Stimulated activated naive CD4-positive, alpha-beta T cell treated with Interleukin-2 at 50 U/mL for 16 hours (primary cell): ENCODE measurements at places on chromosomes 7 and 10.
A peak's percentile ranks its signal among the peaks of the same experiment; 100 is the strongest.

GRCh38 chr7:3063016-3063753 is 19.5 kb upstream of the CARD11 start:
- peak; percentile 86 for DNase-seq

GRCh38 chr10:33919244-33919643 is 584.8 kb upstream of the NRP1 start:
- DNase-seq, result no peak

GRCh38 chr10:104216631-104217030 is 15.5 kb downstream of the CFAP43 start:
- no peak for DNase-seq

GRCh38 chr7:69962186-69963065 is 364.2 kb downstream of the AUTS2 start:
- DNase-seq, result no peak

GRCh38 chr10:8365935-8366911 is 311.7 kb downstream of the GATA3 start:
- DNase-seq, result peak; percentile 59

DNA sequence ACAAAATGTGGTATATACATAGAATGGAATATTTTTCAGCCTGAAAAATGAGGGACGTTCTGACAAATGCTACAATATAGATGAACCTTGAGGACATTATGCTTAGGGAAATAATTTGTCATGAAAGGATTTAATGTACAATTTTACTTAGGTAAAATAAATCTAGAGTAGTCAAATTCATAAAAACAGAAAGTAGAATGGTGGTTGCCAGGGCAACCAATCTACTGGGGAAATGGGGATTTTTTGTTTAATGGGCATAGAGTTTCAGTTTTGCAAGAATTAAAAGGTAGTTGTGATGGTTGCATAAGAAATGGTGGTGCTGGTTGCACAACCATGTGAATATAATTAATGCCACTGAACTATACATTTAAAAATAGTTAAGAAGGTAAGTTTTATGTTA is 296.0 kb upstream of the SP4 start:
- DNase-seq, result no peak

GRCh38 chr10:114458955-114459354 is 54.7 kb upstream of the AFAP1L2 start:
- DNase-seq, result no peak

DNA sequence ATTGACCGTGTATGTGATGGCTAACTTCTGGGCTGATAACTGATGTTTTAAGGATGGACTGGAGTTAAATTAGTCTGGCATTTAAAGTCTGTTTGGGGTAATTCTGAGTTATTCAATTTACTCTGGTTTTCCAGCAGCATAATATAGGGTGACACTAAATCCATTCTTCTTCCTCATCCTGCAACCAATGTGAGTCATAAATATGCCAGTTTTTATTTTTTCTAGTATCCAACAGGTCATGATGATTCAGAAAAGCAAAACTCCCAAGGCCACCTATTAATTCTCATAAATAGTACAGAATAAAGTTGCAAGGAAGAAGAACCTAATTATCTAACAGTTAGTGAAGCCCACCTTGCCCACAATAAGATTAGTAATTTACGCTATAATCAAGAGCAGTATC is 7.5 kb upstream of the EPHB6 start:
- no peak for DNase-seq

DNA sequence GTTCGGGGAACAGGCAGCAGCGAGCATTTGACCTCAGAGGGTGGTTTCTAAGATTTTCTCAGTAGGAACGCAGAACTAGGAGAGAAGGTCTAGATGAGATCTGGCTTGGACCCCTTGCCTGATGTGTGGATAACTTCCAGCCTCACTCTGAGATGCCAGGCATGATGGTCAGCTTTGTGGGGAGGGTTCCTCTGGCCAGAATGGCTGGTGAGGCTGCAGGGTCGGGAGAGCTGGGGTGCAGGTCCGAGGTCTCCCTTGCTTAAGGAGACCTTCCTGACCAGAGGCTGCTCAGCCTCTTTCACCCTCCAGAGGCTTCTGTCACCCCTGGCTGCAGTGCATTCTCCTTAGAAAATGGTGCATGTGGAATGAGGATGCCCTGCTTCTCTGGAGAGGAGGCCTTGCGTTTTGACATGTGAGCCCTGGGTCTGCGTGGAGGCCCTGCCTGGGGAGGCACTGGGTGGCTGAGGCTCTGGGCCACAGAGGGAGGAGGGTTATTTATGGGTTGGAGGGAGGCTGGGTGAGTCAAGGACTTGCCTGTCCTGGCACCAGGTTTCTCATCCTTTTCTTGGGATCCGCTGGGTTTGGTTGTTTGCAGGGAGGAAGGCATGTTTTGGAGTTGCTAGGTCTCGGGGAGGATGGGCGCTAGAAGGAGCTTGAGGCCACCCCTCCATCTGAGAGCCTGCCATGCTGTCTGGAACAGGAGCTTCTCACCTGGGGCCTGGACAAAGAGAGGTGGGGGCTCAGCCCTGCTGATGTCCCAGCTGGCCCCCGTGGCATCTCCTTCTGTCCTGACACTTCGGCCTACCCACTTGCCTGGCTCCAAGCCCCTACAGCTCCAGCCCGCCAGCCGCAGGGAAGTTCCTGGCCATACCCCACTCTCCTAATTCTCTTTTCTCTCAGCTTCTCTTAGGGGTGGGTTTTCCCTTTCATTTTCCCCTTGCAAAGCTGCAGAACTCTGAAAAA is 3.9 kb downstream of the FAM241B start:
- no peak for DNase-seq

DNA sequence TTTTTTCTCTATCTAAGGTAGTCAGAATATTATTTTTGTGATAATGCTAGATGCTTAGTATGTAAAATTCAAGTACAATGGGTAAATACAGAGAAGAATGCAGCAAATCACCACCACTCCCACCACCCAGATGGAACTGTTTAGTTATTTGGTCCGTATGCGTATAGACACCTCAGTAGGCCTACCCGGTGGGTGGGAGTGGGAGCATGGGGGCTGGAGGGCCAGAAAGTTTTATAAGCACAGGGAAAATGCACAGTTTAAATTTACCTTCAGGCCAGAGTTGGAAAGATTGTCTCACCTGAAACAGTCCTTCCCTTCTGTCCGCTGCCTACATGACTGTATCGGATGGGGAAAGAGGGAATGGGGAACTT is 15.5 kb downstream of the CHST3 start:
- no peak for DNase-seq

DNA sequence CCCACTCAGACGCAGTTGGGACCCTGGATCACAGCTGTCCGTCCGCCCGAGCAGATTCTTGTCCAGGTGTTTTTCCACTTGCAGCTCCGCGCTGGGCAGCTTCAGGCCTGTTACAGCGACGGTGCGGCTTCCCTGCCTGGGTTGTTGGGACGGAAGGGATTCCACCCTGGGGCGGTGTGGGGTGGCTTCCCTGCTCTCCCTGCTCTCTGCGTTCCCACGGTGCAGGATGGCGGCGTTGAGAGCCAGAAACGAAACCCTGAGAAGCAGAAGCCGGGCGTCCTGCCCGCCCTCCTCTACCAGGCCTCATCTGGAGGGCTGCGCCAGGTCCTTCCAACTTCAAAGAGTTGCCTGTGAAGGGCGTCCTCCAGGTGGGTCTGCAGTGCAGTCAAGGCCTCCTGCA is 194.4 kb downstream of the ADARB2 start:
- no peak for DNase-seq

DNA sequence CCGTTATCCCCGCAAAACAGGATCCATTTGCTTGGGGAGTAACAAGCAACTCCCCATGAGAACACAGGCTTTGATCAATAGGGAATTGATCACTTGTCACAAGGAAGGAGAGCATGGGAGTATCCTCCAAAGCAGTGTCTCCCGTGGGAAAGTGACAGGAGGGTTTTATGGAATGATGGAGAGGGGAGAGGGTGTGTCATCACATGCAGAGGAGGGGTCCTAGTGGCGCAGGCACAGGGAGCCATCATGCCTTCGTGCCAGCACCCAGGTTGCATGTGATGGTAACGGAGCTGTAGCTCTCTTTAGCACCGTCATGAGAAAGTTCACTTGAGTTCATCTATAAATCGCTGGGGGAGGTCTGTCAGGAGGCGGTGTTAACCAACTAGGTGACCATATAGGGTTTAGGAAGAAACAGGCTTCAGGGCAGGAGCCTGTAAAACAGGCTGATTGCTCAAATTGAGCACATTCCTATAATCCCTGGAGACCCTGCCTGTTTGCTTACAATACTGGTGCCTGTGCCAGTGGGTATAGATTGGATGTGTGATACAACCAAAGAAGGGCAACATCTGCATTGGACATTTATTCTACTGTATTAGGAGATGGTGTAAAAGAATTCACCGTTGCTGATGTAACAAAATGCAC is 428.5 kb downstream of the GALNT17 start:
- no peak for DNase-seq

DNA sequence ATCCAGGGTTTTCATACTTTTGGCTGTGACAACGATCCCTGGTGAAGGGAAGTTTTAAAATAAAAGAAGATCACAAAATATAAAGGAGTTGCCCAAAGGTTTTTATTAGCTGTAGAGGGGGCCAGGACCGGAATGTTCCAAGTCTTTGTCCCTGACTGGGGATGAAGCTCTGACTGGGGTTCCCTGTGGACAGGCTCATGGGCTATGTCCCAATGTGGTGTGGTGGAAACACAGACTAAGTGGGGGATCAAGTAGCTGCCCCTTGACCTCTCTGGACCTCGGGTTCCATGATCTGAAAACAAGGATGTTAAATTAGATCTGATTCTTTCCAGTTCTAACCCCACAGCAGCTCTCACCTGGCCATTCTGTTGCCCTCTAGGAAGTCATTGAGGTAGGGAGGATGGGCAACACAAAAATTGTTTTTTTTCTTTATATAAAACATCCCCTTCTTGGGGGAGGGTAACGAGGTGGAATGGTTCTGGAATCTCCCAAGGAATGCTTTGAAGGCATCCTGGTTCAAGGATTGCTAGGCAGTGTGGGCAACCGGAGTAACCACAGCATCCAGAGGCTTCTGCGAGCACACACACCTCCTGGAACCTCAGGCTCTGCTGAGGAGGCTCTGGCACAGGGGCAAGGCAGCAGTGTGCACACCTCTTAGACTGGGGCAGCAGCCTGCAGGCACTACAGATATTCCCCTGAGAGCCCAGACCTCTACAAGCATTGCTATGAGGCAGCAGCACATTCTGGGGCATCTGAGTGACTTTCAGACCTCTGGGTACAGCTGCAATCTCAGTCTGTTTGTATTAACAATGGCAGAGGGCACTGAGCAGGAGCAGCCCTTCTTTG is 21.4 kb upstream of the CRYGN start:
- no peak for DNase-seq

- DNase-seq, result no peak
These were observed 84.8 kb downstream of the PROSER2 start for GRCh38 chr10:11907914-11908313.

- no peak for DNase-seq
These were observed 19.4 kb downstream of the GATA3 start for GRCh38 chr10:8073691-8074416.

DNA sequence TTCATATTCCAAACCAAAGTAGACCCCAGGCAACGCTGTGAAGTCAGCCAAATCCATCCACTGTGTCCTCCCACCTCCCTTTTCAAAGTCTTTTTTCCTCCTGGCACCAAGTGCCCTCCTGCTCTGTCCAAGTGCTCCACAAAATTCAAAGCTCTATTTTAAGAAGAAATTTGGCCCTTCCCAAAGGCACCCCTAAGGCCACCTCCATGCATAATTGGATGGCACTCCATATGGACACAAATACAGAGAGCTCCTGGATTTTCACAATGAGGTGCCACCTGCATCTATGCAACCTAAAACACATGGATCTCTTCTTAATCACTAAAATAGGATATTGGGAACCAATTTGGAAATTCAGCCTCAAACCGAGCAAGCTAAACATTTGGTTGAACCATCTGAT is 121.6 kb downstream of the RELN start:
- no peak for DNase-seq

DNA sequence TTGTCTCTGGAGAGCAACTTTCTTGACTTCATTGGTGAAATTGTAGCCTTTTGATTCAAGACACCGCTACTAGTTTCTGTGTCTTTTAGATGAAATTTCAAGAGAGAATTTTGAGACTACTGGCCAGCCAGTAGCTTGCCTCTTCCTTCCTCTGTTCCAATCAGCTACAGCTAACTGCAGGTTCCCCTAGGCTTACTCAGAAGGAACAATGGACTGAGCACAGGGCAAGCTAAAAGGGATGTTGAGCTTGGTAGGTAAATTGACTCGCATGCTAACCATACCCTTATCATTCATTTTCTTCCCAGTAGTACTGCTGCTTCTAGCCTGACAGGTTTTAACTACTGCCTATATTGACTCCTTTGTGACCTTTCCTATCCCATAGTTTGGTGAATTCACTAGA is 81.1 kb downstream of the RUNDC3B start:
- no peak for DNase-seq

DNA sequence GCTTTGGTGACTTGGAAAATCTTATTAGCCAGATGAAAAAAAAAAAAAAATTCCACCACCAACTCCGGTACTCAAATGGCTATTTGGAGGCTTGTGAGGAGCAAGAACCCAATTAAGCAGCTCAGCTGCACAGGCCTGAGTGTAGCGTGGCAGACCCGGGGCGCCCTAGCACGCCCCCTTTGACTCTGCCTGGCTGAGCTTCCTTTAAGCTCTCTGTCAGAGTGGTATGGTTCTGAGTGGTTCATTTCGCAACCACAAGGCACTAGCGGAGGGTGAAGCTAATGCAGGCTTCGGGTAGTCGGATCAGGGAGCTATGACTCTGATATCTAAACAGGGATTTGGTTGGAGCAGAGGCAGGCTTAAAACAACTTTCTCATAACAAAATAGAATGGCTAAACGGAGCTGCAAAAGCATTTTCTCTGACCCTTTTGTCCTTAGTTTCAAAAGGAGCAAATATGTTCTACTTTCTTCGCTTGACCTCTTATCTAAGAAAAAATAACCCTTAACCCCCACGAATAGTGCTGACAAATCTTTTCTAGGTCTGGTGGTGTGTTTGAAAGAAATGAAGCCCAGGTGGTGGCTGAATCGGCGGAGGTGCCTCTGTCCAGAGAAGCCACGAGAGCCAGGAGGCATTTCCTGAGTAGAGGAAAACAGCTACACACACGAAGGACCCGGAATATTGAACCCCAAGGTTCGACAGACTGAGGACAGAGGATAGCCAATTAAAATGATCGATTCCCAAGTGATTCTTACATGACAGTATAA is 285.4 kb upstream of the GLI3 start:
- DNase-seq, result no peak

GRCh38 chr7:20310963-20311742 is 19.5 kb upstream of the ITGB8 start:
- DNase-seq, result no peak

- no peak for DNase-seq
These were observed 1216.5 kb downstream of the SORCS3 start for GRCh38 chr10:105857268-105858264.

GRCh38 chr7:69919426-69920111 is 321.3 kb downstream of the AUTS2 start:
- no peak for DNase-seq
